ENCODE measurements at places on chromosomes 5 and 9.

GRCh38 chr9:106283769-106284168 is 579.2 kb upstream of the ZNF462 start:
- DNase-seq: no peak

DNA sequence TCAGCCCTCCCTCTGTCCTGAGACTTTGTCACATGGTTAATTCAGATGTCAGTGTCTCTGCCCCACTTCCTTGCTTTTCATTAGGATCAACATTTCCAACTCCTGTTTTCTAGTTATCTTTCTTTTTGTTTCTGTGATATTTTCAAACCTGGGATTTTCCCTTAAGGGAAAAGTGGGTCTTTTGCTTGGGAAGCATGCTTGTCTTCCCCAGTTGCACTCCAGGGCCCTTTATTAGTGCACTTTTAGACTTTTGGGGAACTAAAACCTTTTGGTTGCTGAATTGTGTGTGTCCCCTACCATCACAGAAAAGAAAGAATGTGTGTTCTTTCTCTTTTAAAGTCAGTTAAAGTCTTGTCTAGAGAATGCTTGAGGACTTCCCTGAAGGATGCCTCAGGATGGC is 18.4 kb upstream of the GDNF start:
- DNase-seq: no peak

DNA sequence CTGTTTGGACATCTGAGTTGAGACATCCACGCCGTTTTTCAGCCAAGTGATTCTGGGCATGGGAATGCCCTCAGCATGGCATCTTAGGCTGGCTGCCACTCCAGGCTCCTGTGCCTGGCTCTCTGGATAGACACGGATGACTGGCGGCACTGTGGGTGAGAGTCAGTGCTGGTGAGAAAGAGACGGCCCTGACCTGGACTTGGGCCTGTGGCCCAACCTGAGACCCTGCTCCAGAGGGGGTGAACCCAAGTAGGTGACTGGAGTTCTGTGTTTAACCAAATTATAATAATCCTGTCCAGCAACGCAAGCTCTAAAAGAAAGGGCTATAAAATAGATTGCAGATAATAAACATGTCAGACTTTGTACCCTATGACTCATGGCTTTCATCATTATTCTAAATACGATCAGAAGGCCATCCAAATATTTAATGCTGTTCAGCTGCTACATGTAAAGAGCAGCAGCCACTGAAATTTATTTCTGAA is 173.9 kb downstream of the HSPA4 start:
- DNase-seq: no peak

- DNase-seq: no peak
Measured at GRCh38 chr9:116218399-116218798, 64.8 kb downstream of the PAPPA start.

DNA sequence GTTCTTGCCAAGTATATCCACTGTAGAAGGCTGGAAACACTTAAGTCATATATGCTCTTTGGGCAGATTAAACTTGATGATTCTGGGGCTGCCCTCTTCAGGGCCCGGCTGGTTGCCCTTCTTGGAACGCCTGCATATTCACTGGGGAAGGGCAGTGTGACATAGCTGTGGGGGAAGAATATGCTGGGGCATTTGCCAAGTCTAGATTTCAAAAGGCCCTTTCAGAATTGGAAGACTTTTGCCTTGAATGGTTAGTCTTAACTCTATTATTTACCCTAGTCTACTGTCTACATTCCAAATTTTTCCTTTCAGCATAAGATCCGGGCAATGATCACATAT is 161.2 kb upstream of the PITX1 start:
- no peak for DNase-seq

- DNase-seq: no peak
Measured at GRCh38 chr5:150214289-150214688, 24.4 kb downstream of the SLC6A7 start.

DNA sequence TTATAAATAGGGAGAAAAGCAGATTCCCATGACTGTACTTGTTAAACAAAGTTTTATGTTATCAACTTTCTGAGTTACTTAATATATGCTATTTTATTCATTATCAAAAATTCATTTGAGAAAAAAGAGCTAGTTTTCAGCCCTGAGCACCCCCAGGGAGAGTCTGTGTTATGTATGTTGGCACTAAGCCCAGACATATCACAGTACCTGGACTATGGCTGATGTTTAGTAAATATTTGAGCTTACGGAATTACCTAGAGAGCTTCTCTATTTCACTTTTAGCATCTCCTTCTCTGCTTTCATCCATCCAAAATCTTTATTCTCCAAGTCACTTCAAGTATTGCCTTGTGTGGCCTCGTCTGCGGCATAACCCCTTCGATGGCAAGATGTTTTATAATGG is 225.9 kb upstream of the PCSK5 start:
- no peak for DNase-seq

DNA sequence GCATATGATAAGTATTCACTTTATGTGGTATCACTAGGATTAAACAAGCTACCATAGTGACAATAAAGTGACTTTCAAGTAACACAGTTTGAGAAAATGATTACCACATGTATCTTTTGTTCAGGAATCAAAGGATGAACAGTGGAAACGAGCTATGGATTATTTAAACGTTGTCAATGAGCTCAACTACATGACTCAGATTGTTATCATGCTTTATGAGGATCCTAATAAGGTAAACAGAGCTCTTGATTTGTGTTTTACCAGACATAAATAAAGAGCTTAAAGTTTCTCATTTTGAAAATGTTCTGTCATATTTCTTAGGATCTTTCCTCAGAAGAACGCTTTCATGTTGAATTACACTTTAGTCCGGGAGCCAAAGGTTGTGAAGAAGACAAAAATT is 57.4 kb downstream of the PPIP5K2 start:
- no peak for DNase-seq

- no peak for DNase-seq
Measured at GRCh38 chr9:36306471-36307306, 48.4 kb upstream of the GNE start.

GRCh38 chr5:142316681-142317080 is 8.1 kb downstream of the SPRY4 start:
- DNase-seq: no peak

- no peak for DNase-seq
Measured at GRCh38 chr5:137606401-137606800, 107.3 kb upstream of the SPOCK1 start.

DNA sequence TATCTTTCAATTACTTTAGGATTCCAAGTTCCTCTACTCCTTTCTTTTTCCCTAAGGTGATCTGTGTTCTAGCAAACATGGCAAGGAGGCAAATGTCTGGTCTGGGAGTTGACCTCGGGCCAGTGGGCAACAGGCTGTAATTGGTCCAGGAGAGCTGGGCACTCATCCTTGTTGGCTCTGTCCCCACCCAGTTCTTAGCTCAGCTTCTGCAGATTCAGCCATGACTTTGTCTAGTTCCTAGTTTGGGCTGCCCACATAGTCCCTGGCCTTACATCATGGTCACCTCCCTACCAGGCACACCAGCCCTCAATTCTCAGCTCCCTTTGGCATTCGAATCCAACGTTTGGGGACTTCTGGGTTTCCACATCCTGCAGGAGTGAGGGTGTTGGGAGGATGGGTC is 92.1 kb upstream of the DAP start:
- DNase-seq: no peak

GRCh38 chr9:127129718-127130085 is 7.3 kb upstream of the ANGPTL2 start:
- no peak for DNase-seq

DNA sequence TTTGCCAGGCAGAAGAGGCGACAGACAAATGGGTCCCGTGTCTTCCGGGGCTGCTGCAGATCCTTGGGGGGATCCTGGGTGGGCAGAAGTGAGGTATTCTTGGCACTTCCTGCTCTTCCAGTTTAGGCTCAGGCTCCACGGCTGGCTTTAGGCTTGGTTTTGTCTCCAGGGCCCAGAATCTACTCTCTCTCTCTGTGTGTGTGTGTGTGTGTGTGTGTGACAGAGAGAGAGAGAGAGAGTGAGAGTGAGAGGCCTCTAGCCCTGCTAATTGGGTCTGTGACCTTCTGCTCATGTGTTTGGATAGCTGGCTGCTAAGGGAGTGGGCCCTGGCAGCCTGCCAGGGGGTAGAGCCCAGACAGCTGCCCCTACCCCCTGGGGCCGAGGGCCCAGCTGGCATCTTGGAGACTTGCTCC is 39.3 kb downstream of the CRB2 start:
- DNase-seq: no peak

- no peak for DNase-seq
Measured at GRCh38 chr9:36987409-36987808, 46.7 kb downstream of the PAX5 start.

- no peak for DNase-seq
Measured at GRCh38 chr5:98489021-98489420, 284.4 kb upstream of the RGMB start.

DNA sequence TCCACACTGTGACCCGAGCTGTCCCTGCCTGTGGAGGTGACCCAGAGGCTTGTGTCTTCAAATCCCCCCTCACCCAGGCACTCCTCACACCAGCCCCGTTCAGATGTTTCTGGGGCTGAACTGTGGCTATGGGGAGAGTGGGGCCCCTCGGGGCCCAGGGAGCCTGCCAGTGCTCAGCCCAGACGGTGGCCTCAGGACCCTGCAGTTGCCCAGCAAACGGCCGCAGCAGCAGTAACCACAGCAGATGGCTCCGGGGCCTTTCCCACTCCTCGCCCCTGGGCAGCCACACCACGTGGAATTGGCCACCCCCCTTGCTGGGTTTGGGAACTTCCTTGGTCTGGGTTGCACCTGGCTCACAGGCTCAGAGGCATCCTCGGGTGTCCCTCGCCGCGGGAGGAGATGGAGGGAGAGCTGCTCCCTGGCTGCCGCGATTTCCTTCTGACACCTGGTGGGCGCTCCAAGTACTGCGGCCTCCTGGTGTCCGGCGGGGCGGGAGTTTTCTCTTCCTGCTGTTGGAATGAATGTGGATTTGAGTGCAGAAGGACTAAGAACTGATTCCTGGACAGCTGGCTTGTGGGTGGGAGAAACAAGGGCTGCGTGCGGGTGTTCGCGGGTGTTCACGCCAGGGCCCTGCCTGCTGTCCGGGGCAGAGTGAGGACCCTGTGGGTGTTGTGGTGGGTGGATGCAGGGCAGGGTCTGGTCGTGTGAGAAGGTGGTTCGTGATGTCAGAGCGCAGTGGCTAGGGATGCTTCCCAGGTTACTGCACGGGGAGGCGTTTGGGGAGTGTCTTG is 97.5 kb downstream of the COL5A1 start:
- no peak for DNase-seq

DNA sequence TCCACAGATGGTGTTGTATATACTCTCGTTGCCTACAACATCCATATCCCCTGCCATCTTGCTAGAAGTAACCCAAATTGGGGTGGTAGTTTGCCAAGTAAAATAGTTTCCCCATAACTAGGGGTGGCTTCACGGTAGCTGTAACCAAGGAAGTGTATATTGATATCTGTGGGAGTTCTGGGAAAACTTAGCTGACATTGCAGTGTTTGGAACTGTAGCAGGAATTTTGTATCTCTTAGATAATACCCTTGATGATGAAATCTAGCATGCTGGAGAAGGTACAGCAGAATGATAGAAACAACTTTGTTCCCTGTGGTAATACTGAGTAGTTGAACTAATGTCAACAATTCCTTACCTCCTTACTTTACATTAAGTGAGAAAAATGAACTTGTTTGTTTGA is 29.8 kb downstream of the FBXL7 start:
- DNase-seq: no peak

- no peak for DNase-seq
Measured at GRCh38 chr5:8360012-8360411, 491.1 kb downstream of the MTRR start.

DNA sequence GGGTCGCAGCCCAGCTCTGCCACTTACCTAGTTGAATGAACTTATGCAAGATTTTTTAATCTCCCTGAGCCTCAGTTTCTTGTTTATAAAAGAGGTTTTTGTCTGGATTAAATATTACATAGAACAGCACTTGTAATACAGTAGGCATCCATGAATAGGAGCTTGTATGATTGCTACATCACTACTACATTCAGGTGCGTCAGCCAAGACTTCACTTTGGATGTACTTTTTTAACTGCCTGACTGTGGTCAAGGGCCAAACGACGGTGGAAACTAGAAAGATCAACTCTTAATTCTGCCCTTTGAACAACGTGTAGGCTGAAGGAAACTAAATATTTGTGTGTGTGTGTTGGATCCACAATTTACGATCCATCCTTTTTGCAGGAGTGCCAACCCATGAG is 172.8 kb downstream of the RFK start:
- no peak for DNase-seq

GRCh38 chr9:38761339-38761738 is 41.4 kb upstream of the FAM240B start:
- DNase-seq: no peak

DNA sequence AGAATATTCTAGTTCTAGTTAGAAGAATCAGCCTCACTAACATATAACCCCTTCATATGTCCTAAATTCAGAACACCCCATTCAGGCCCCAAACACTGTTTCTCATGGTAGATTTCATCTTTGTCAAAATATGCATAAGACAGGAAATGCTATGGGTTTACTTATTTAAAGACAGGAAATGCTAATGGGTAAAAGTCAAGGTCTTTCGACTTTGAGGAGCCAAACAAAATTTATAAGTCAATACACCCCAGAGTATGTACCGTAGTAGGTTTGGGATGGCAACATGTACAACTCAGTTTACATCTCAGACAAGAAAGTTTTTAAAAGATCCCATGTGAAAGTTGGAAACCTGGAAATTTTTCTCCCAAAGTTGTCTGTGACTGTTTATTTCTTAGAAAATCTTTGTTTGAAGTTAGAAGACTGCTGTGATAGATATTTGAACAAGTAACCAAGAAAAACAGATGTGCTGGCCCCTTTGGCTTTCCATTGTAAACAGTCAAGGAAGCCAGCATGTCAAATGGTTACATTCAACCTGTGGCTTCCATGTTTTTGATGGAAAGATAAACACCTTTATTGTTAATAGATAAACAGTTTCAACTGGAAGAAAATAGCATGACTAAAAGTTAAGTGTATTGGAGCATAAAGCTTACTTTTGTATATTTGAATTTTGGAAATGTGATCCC is 102.2 kb downstream of the INIP start:
- no peak for DNase-seq
